ENCODE measurements at places on chromosomes 2 and 18. TPM values are rescaled to one million over a fixed set of nuclear protein-coding genes. Genes with fewer than 3 reads are reported as not detected.

Gene OBSL1
- 60.4 TPM for total RNA-seq

Gene VWC2L
- total RNA-seq: not detected

Gene TUBA3D
- total RNA-seq: not detected

Gene QPCT
- 25.7 TPM for total RNA-seq

Gene PRKD3
- 68.0 TPM for total RNA-seq

Gene KLHL41
- 1.2 TPM for total RNA-seq

Gene MERTK
- 0.72 TPM for total RNA-seq

Gene CASP10
- total RNA-seq: 3.3 TPM

Gene FLACC1
- total RNA-seq: 1.5 TPM

Gene ADAM23
- 0.29 TPM for total RNA-seq

Gene GALNT3
- 11.2 TPM for total RNA-seq

Gene CNNM3
- 8.8 TPM for total RNA-seq

Gene MEP1B
- total RNA-seq: not detected

Gene ALPI
- not detected for total RNA-seq

Data from osteoblast (primary cell).